Naive thymus-derived CD8-positive, alpha-beta T cell (primary cell): ENCODE measurements at places on chromosomes 12 and 14.

DNA sequence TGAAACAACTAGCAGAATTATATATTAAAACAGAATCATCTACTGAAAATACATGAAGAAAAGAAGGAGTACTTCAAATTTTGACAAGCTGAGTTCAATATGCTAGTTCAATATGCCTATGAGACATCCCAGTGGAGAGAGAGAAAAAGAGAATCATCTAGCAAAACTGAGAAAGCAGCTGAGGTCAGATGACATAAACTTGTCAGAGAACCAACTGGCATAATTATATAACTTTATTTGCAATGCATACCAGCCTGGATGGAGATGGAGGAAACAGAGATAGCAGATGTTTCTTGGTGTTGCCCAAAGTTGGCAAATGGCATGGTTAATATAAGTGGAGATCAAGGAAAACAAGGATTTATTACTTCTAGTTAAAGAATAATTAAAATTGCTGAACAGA lies 148.7 kb upstream of the PDZRN4 start:
- no peak for DNase-seq

- DNase-seq, result no peak
Measured at GRCh38 chr12:89672589-89672979, 36.1 kb downstream of the ATP2B1 start.

DNA sequence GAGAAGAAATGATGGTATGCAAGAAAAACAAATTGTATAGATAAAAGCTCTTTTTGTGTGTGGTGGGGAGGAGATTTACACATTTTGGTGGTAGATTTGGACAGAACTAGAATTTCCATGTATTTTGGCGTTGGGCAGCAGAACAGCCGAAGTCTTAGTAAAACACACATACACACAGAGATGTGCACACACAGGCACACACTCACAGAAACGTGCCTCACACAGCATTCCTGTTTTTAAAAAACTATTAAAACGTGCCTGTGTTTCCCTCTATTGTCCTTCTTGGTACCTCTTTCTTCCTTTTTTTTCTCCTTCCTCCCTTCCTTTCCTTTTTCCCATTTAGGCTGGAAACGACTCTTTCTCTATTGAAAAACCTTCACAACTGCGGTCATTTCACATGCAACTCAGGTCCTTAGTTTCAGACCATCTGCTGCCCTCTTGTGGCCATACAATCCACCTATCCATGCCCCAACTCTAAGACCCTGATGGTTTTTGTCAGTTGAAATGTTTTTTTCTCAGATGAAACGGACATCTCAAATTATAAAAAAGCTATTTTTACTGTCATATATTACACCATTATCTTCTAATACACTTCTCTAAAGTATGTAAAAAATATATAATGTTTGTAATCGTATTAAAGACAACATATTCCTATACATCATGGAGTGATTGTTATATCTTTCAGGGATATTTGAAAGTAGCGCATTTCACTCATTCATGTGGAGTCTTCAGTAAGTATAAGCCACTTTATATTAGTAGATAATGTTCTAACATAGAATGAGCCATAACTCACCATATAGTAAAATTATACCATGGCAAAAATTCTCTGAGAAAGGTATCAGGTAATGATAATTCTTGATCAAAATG lies 386.7 kb upstream of the NOVA1 start:
- no peak for DNase-seq

- DNase-seq, result no peak
Measured at GRCh38 chr14:63547798-63548335, 4.7 kb upstream of the PPP2R5E start.

GRCh38 chr12:132543298-132544079 lies 53.5 kb downstream of the FBRSL1 start:
- DNase-seq, result no peak
